Stomach (tissue), 19 donors: ENCODE measurements at places on chromosomes 5 and 9. TPM values are rescaled to one million over a fixed set of nuclear protein-coding genes. Genes with fewer than 3 reads are reported as not detected.

Gene LEAP2
- 1.3 TPM for total RNA-seq

- no peak overlapping the region for H3K27ac ChIP-seq
- no peaks in the 10 kb centered on the region for H3K4me1 ChIP-seq
- no peak for DNase-seq
- H3K4me3 ChIP-seq, result no peak overlapping the region
- H3K27me3 ChIP-seq, result no peaks in the 10 kb centered on the region
Observed at GRCh38 chr9:33250458-33250995, 10.6 kb downstream of the SPINK4 start.

Gene GALNT10
- total RNA-seq, result 47.7 TPM

- H3K36me3 ChIP-seq, result no peaks in the 10 kb centered on the region
- H3K27me3 ChIP-seq, result no peaks in the 10 kb centered on the region
- H3K4me1 ChIP-seq, result no peaks in the 10 kb centered on the region
- H3K4me3 ChIP-seq, result no peak overlapping the region
Observed at GRCh38 chr9:96256800-96257199, 45.2 kb downstream of the HSD17B3 start.

DNA sequence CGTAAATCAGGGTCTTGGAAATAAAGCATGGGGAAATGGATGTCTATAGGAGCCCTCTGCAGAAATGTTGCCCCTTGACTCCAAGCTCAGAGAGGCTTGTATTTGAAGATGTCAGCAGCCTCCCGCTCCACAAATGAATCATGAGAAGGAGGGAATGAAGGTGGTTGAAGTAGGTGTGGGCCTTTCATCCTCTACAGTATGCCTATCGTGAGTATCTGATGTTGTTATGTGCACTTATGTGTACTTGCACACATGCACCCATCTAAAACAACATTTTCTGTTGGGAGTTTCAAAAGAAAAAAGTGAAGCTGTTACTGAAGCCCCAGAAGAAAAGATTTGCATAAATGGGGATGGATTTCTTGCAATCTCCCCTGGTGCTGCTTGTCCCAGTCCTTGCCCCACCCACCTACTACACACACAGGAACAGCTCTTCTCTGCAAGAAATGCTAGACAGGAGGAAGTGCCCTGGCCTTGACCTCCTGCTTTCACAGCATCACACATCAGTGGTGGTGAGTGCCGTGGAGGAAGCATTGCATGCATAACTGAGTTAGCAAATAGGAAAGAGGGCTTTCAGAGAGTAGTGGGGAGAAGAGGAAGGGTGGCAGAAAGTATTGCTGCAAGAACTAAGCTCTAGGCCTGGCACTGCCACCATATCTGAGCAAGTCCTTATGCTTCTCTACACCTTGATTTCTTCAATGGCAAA lies 156.1 kb downstream of the SNX18 start:
- DNase-seq, result peak; percentile 44
- no peaks in the 10 kb centered on the region for H3K36me3 ChIP-seq
- no peak overlapping the region for H3K27ac ChIP-seq
- H3K27me3 ChIP-seq, result no peaks in the 10 kb centered on the region
- H3K4me3 ChIP-seq, result no peak overlapping the region

DNA sequence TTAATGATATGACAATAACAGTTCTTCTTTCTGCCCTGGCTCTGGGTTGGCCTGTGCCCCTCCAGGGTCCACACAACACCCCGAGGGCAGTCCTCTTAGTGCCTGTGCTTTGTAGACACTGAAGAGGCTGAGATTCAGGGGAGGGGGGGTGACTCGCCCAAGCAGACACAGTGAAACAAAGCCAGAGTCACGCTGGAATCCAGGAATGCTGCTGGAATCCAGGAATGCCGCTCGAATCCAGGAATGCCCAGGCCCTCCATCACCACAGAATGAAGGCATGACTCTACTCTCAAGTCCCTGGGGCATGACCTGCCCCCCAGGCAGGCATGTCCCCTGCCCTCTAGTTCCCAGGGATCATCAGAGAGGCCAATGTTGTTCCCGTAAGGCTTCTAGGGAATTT lies 73.1 kb downstream of the LRSAM1 start:
- peaks cover 34% of the 10 kb centered on the region for H3K4me1 ChIP-seq
- H3K27ac ChIP-seq, result peak overlapping the region; percentile 41
- no peaks in the 10 kb centered on the region for H3K27me3 ChIP-seq
- DNase-seq, result no peak
- H3K36me3 ChIP-seq, result peaks cover 89% of the 10 kb centered on the region
- no peak overlapping the region for H3K4me3 ChIP-seq

Gene SLC38A9
- total RNA-seq, result 11.7 TPM

DNA sequence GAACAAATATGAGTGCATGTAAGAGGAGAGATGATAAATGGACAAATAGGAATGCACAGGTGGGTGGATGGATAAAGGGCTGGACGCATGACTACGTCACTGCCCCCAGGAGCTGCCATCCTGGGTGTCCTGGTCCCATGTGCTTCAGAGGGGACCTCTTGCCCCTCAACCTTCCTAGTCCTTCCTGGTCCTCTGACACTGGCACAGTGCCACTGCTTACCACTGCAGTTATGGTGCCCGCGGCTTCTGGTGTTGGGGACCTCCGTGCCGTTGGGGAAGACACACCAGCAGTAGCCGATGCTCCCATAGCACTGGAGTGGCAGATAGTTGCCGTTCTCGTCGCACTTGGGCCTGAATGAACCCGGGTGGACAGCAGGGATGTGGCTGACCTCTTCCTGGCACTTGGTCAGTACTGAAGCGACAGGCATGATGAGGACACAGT lies 9.8 kb downstream of the CD74 start:
- H3K4me1 ChIP-seq, result peaks cover 1% of the 10 kb centered on the region
- H3K27ac ChIP-seq, result no peak overlapping the region
- no peak for DNase-seq
- no peak overlapping the region for H3K4me3 ChIP-seq

DNA sequence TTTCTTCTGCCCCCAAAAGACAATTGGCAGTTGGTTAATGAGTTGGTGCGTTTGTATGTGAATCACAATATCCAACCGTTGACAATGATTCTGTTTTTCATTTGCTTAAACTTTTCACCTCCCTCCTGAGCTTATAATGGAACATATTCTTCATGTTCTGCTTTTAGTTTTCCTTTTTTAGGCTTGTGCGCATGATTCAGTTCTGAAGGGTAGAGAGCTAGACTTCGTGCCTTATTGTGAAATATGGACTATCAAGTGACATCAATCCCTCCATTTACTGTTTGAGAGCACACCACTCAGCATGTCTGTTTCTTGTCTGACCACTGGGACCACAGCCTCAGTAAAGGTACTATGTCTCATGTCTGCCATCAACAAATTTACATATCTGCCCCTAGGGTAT lies 30.5 kb upstream of the LPAR1 start:
- H3K4me1 ChIP-seq, result no peaks in the 10 kb centered on the region
- H3K27me3 ChIP-seq, result no peaks in the 10 kb centered on the region
- H3K36me3 ChIP-seq, result no peaks in the 10 kb centered on the region
- H3K4me3 ChIP-seq, result no peak overlapping the region

DNA sequence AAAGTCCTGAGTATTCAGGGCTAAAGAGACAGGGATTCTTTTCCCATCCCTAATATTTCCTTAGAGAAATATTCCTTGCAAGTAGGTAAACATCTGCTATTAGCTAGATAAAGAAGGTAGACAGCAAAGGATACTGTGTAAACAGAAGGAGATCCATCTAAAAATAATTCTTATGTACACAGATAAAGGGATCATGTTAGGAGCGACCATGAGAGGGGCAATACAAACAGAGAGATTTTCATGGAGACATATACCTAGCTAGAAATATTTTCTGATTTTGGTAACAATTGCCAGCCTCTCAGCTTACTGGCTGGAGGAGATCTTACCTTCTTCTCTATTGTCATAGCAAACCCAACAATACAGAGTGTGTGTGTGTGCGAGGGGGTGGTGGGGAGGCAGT lies 184.6 kb upstream of the DMAC1 start:
- no peak overlapping the region for H3K4me3 ChIP-seq
- H3K27me3 ChIP-seq, result no peaks in the 10 kb centered on the region
- no peak for DNase-seq
- no peaks in the 10 kb centered on the region for H3K36me3 ChIP-seq

DNA sequence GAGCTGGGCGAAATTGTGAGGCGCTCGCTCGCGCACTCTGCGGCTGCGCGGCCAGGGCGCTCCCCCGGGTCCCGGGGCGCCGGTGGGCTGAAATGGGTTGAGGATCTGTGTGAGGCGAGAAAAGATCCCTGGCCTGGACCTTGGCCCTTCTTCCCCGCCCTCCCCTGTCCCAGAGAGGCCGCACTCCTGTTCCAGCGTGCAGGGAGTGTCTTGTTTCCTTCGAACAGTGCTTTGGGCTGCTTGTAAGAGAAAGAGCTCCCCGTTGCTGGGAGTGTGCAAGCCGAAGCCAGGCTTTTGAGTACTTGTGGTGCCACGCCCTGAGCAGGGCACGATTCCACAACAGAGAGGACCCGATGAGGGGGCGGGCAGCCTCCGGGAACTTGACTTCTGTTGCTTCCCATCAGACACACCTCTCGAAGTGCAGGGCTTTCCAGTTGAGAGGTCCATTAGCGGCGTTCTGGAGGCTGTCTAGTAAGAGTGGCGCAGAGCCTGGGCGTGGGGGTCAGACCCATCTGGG lies 535 bp downstream of the DOLPP1 start:
- peak overlapping the region; percentile 71 for H3K4me3 ChIP-seq
- H3K4me1 ChIP-seq, result peaks cover 38% of the 10 kb centered on the region
- peaks cover 23% of the 10 kb centered on the region for H3K36me3 ChIP-seq
- DNase-seq, result no peak
- no peaks in the 10 kb centered on the region for H3K27me3 ChIP-seq

Gene PCDHGA2
- total RNA-seq, result 3.5 TPM

Gene BASP1
- 7.0 TPM for total RNA-seq

- H3K27me3 ChIP-seq, result no peaks in the 10 kb centered on the region
- no peak overlapping the region for H3K4me3 ChIP-seq
- no peak for DNase-seq
Observed at GRCh38 chr5:180982008-180982741, 6.5 kb upstream of the BTNL3 start.

DNA sequence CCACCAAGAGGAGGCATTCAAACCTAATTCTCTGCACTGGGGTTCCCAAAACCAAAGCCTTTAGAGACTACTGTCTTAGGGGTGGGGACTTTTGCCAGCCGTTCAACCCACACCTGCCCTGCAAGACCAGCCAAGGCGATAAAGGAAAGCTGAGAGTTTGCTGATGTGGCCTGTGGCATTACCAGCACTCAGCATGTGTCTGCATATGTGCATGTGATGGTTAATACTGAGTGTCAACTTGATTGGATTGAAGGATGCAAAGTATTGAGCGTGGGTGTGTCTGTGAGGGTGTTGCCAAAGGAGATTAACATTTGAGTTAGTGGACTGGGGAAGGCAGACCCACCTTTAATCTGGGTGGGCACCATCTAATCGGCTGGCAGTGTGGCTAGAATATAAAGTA lies 474.2 kb downstream of the MED10 start:
- no peak for DNase-seq
- no peak overlapping the region for H3K27ac ChIP-seq
- H3K4me3 ChIP-seq, result no peak overlapping the region
- H3K36me3 ChIP-seq, result no peaks in the 10 kb centered on the region
- no peaks in the 10 kb centered on the region for H3K4me1 ChIP-seq

DNA sequence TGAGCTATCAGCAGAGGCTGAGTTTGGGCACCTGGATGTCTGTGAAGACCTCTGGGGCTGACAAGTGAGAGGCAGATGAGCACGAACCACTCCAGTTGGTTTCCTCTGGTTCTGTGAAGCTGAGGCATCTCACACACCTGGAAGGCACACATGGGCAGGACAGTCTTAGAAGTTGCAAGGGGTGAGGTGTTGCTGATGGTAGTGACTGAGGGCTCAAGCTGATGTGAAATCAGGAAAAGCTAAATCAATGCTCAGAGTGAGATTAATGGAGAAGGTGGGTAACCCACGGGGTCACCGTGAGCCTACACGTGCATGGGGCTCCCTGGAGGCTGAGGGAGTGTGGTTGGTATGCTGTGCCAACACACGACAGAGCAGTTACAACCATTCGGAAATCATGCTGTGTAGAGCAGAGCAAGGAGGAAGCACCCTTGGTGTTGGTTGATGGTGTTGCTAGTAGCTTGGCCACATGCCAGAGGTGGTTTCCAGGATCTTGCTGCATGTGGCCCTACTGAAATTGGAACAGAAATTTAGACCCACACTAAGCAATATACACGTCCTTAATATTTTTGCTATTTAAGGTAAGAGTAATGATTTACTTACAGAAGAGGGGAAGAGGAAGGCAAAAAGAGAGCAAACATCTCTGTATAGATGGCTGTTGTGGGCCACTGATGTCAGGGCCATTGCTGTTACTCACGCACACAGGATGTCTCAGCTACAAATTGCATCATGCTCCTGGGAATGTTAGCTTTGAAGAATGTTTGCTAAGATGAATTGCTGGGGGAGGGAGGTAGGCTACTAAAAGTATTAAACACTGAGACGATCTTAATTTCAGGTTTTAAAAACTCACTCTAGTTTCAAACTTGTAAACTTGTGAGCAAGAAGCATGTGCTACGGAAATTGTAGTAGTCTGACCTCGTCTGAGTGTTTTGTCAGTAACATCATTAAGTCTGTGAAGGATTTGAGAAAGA lies 170.5 kb downstream of the ARHGEF28 start:
- peaks cover 40% of the 10 kb centered on the region for H3K36me3 ChIP-seq
- H3K4me1 ChIP-seq, result no peaks in the 10 kb centered on the region
- H3K27me3 ChIP-seq, result no peaks in the 10 kb centered on the region
- peak; percentile 60 for DNase-seq

DNA sequence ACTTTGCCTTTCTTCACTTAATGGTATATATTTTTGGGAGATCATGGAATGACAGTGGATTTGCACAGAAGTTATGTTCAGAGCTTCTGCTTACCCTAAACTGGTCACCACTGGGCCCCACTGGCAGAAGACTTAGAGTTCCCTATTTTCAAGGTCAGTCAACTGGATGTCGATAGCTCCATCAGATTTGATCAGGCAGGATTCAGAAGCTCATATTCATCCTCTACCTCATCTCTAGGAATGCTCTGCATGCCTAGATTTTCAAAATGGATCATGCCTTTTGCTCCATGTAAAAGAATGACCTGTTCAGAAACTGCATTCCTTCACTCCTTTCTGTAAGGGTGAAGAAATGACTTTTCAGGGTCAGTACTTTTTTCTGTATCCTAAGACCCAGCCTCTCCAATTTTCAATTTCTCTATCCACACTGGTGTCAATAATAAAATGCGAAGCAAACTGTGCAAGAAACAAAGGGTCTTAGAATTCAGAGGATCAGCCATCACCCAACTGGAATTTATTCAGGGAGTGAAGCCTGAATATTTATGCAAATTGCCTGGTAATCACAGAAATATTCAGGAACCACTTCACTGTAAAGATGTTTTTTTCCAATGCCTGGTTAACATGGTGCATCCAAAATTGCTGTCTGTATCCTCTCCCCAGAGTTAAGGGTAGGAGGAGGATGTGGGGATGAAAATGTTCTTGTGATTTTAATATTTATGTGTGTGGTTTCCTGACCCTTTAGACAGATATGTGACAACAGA lies 125.4 kb downstream of the DOCK2 start:
- no peaks in the 10 kb centered on the region for H3K36me3 ChIP-seq
- DNase-seq, result no peak
- no peaks in the 10 kb centered on the region for H3K4me1 ChIP-seq

GRCh38 chr5:52657247-52657645 lies 130.5 kb upstream of the ITGA1 start:
- H3K4me3 ChIP-seq, result no peak overlapping the region
- no peaks in the 10 kb centered on the region for H3K36me3 ChIP-seq
- H3K27me3 ChIP-seq, result no peaks in the 10 kb centered on the region
- no peak overlapping the region for H3K27ac ChIP-seq
- no peaks in the 10 kb centered on the region for H3K4me1 ChIP-seq

- H3K27me3 ChIP-seq, result no peaks in the 10 kb centered on the region
- DNase-seq, result no peak
- no peak overlapping the region for H3K27ac ChIP-seq
- no peaks in the 10 kb centered on the region for H3K4me1 ChIP-seq
- no peaks in the 10 kb centered on the region for H3K36me3 ChIP-seq
Observed at GRCh38 chr5:65489119-65489518, 7.4 kb upstream of the ADAMTS6 start.
